ENCODE measurements at places on chromosomes 5 and 9. TPM values are rescaled to one million over a fixed set of nuclear protein-coding genes. Genes with fewer than 3 reads are reported as not detected.

Gene MAMDC2
- total RNA-seq: 6.7 TPM

Gene PHYHD1
- 0.85 TPM for total RNA-seq

DNA sequence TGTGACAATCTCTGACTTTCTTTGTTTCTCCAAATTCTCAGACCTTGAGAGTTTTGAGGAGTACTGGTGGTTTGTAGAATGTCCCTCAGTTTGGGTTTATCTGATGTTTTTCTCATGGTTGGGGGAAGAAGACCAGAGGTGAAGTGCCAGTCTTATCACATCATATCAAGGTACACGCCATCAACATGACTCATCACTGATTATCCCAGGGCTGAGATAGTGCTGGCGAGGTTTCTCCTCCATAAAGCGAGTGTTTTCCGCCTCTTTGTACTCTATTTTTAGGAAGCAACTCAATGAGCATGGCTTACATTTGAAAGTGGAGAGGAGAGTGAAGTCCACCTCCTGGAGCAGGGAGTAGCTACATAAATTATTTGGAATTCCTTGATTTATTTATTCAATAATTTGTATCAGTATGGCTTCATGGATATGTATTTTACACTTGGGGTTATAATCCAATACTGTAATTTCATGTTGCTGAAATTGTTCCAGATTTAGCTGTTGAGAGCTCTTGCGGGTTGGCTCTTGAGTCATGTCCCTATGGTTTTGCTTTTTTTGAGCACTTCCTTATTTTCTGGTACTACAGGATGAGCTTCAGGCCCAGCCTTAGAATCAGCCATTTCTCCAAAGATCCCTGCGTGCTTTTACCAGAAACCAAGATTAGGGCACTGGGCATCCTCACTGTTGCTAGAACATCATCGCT, 23.9 kb downstream of the DCANP1 start:
- no peak for DNase-seq

DNA sequence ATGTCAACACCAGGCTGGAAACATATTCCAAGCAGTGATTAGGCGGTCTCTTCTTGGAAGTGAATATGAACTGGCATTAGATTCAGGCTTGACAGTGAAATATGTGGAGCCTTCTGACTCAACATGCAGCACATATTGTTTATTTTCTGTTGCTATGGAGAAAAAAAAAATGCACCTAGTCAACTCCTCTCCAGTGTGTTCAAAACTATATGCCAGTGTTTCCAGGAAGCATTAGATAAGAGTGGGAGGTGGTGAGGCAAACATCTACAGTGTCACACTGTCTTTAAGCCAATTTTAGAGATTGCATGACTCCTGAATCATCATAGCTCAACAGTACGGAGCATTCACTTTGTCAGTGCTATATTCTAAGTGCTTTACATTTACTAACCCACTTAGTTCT, 117.9 kb downstream of the HCN1 start:
- no peak for DNase-seq

DNA sequence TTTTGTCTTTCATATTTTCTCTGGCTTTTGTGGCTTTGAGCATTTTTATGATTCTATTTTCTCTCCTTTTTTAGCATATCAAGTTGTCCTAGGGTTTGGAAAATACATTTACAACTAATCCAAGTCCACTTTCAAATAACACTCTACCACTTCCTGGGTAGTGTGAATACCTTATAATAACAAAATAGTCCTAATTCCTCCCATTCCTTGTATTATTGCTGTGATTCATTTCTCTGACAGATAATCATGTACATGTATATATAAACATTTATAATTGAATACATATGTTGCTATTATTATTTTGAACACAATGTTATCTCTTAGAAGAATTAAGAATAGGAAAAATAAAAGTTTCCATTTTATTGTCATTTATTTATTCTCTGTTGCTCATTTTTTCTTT, 14.9 kb upstream of the ADAM19 start:
- no peak for DNase-seq
